Cardiac septum (tissue), 1 donor: ENCODE measurements at places on chromosomes 1 and 21. TPM values are rescaled to one million over a fixed set of nuclear protein-coding genes. Genes with fewer than 3 reads are reported as not detected.

DNA sequence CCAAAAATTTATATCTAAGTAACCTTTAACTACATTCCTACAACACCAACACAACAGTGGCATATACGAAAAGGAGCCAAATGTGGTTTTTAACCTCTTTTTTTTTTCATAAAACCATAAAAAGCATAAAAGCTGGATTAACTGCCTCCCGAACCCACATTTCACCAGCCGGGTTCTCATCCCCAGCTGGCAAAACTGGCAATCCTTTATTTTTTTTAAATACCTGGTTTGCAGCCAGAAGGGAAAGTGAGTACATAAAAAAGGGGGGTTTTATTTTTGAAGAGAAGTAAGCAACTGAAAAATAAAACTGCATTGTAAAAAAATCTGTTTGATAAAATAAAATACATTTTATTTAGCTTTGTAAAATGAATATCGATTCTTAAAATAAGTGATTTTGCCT lies 295.4 kb downstream of the AKT3 start:
- DNase-seq: no peak

DNA sequence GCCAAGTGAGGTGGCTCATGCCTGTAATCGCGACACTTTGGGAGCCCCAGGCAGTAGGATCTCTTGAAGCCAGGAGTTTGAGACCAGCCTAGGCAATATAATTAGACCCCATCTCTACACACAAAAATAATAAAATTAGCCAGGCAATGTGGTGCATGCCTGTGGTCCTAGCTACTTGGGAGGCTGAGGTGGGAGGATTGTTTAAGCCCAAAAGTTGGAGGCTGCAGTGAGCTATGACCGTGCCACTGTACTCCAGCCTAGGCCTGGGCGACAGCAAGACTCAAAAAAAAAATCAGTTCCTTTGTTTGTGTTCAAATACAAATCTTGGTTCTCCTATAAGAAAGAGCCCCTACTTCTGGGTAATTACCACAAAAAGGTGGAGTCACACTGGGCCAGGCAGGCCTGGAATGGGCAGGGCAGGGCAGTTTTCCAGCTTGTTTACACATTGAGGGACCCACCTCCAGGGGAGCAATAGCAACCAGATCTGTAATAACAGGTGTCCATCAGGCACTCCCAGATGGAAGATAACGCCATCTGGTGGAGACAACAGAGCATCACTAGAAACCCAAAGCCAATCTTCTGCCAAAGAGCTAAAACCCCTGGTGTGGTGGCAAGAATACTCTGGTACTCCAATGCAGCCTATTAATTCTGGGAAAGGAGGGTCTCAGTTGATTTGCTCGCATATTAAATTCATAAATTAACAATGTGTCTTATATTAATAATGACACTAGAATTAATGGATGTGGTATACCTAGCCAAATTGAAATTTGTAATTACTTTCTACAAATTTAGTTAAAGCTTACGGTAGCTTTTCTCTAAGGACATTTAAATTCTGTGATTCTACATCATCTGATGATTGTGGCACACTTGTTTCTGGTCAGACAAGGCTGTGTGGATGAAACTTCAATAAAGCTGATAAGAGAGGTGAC lies 13.2 kb downstream of the PPP1R15B start:
- DNase-seq: no peak

DNA sequence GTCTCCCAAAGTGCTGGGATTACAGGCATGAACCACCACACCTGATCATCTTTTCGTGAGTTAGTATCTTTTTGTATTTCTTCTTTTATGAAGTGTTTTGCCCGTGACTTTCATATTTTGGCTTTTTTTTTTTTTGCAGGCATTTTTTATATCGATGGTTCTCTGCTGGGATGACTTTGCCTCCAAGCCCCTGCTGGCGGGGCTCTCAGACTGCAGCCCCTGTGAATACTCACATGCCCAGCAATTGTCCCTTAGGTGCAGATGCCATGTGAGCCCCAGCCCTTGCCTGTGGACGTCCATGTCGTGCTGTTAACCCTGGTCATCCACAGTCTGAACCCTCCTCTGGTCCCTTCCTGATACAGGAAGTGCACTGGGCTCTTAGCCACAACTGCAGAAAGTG lies 21.7 kb downstream of the CRYAA start:
- no peak for DNase-seq

DNA sequence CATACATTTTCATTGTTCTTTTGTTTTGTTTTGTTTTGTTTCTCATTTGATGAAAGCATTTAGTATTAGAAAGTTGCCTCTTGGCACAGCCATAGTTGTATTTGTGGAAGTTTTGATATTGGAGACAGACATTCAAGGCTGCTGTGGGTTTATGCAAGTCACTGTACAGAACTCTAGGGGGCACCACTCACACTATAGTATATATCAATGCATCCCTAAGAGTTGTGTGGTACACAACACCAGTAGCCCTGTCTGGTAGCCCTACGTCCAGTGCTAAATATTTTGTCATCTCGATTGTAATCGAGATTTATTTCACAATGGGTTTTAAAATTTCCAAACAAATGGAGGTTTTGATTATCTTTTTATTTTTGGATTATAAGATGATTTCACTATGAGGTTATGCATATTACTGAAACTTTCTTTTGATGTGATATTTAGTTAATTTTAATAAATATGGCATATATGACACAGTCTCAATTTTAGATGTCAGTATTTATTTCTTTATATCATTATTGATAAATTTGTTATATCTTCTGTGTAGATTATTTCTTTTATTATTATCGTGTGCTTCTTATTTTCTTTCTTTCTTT lies 112.2 kb downstream of the NR5A2 start:
- DNase-seq: no peak

DNA sequence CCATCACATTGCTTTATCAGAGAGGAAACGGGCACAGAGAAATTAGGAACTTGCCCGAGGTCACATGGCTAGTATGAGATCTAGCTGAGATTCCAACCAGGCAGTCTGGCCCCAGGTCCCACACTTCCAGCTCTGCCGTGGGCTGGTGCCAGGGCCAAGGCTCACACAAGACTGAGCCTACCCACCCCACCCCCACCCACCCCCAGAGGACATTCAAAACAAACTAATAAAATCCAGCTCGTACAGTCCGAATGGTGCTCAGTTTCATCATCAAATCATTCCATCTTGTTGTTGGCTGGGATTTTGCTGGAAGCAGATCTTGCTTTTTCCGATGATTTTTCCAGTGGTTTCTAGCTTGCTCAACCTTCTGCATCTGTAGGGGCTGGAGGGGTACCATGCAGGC lies 27.9 kb downstream of the MATN1 start:
- peak; percentile 12 for DNase-seq

DNA sequence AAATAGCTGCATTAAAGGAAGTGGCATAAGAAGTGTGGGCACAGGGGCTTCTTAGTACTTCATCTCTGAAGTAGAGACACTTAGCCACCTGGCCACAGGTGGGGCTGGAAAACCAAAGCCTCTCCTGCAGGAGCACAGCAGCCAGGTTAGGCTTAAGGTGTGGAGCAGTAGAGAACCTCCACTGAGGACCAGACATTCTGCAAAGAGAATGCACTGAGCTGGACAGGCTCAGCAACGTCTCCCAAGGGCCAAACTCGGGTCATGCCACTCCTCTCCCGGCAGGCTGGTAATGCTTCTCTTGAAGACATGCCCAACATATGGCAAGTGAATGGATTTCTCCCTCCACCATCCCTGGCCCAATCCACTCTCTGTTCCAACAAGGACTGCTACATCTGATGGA lies 33.0 kb upstream of the LRRC38 start:
- DNase-seq: no peak

DNA sequence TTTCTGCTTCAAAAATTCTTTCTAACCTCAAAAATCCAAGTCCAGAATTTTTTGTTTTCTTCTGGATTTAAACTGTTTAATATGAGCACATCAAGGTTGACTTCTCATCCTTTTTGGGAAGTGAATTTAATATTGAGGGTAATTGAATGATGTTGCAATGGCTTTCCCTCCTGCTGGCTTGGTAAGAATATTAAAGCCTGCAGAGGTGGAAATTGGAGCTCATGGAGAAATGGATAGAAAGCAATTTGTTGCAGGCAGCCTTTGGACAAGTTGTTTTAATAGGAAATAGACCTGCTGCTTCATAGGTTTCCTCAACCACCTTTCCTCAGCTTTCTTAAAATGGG lies 124.7 kb downstream of the SYT2 start:
- no peak for DNase-seq

DNA sequence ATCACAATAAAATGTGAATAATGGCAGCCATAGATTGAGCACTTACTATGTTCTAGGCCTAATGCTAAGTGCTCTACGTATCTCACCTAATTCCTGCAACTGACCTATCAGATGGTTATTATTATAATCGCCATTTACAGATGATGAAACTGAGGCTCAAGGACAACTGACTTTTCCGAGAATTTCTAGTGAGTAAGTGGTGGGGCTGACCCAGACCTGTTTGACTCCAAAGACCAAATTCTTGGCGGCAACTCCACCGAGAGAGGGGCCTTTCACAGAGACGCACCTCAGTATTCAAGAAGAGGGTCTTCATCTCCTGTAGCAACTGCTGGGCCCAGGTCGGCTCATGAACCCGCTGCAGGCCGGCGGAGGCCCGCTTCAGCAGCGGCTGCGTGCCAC lies 573 bp downstream of the TMEM234 start:
- no peak for DNase-seq

GRCh38 chr1:1561801-1562470 lies 12.7 kb downstream of the SSU72 start:
- no peak for DNase-seq

Gene IFI44
- total RNA-seq: 8.2 TPM

Gene CHODL
- 0.57 TPM for total RNA-seq

Gene DSCAM
- total RNA-seq: not detected

Gene CHRM3
- 0.40 TPM for total RNA-seq

Gene NFYC
- total RNA-seq: 61.7 TPM
